ENCODE measurements at places on chromosomes 4 and X.

DNA sequence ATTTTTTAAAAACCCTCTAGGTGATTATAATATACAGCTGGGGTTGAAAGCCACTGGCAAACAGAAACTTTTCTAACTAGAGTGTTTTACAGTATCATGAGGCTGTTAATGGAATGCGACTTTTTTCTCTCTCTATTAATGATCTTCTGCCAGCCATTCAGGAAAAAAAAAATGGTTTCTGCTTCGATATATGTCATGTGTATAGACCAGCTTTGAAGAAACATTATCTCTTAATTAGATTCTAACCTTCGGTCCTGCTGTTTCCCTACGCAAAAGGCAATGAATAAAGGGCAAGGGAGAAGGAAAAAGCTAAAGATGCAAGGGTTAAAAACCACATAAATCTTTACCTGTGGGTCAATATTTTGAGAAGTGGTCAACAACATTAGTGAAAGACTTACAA is 1662.1 kb upstream of the TENM3 start:
- DNase-seq, result no peak

DNA sequence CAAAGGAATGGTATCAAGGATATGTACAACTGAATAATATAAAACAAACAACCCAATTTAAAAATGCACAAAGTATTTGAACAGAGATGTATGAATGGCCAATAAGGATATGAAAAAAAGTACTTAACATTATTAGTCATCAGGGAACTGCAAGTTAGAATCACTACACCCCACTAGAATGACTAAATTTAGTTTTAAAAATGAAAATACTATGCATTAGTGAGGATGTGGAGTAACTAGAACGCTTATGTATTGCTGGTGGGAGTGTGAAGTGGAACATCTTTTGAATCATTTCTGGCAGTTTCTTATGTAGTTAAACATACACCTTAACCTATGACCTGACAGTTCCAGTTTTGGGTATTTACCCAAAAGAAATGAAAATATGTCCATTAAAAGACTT is 13.0 kb upstream of the SLC16A2 start:
- DNase-seq, result no peak

DNA sequence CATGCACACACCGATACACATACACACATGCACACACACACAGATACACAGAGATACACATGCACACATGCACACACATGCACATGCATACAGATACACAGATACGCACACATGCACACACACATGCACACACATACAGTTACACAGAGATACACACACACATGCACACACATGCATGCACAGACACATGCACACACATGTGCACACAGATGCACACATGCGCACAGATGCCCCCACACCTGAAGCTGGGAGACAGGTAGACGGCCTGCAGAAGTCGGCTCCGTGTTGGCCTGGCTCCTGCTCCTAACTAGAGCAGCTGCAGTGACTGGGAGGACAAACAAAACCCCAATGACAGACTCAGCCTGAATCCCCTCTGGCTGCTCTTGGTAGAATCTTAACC is 46.8 kb downstream of the PSAPL1 start:
- no peak for DNase-seq

DNA sequence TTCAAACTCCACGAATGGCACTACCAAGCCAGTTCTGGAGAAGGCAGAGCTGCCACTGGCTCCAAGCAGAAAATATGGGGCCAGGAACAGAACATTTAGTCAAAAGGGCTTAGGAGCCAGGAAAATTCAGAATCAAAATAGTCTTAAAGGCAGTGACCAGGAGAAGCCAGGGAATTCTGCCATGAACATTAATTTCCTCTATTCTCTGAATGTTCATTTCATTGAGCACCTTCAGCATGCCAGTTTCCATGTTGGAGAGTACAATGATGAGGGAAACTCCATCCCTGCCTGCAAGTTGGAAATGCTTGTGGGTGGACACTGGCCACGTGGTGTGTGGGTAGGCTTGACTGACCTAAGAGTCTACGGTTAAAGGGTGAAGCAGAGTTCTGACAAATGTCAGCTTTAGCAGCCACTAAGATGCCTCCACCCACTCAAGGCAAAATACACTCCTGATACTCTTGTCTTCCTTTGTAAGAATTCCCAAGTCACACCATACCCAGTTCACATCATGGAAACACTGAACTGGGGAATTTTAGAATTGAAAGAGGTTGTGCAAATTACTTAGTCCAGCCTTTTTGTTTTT is 190.1 kb upstream of the C1QTNF7 start:
- DNase-seq, result peak; percentile 44

DNA sequence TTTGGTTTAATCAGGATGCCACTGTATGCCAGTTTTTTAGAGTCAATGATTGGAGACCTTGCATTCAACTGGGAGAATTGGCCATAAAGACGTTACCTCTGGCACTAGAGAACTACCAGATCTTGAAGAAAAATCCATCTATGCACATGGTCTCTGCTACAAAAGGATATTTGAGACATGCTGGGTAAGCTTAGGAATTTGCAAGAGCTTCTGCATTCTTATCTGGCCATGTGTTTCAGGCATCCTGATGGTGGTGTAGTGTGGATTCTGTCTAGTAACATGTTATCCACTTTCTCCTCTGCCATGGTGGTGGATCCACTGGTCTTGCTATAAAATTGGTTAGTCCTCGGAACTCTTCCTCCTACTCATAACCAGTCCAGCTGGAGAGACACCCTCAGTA is 185.3 kb upstream of the WDFY3 start:
- no peak for DNase-seq

DNA sequence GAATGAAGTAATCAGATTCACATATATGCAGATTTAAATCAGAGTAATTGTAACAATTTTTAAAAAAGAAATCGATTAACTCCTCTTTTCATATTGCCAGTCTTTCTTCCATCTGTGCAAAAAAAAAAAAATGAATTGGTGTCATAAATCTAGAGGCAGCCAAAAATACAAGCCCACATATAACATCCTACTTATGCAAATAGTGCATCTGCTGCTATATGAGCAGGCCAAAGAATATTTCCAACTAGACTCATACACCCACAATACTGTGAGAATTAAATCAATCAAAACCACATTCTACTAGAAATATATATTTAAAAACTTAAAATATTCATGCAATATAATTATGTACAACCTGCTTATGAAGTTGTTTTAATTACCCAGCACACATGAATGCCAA is 298.1 kb upstream of the TRAM1L1 start:
- DNase-seq, result no peak

DNA sequence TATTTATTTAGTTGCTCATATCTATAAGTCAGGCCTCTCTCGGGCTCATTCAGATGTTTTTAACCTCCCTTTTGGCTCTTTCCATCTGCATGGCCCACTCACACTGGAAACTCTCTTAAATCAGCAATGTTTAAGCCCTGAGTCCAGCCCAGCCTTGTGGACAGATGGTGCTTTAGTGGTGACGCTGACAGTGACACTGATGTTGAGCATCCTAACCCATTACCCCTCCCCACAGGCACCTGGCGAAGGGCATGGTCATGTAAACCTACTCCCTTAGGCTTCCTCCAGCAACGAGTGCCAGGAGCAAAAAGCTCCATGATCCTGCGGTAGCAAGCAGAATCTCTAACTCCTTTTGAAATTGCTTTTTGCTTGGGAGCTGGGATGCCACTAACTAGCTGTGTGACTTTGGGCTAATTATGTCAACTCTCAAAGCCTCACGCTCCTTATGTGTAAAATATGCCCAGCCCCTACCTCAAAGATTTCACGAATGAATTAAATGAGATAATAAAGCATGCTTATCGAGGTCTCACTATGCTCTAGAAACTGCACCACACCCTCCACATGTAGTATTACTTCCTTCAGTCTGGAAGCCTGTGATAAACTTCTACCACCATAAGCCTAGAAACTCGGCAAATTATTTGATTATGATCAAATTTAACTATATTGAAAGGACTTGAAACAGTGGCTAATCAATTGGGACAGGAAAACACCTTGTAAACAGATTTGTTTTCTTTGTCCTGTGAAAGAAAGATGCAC is 569.4 kb downstream of the BCOR start:
- DNase-seq, result no peak

- no peak for DNase-seq
Measured at GRCh38 chrX:6826856-6827255, 291.9 kb upstream of the VCX3A start.

- no peak for DNase-seq
Measured at GRCh38 chr4:75629239-75629638, 1.1 kb downstream of the CDKL2 start.

- DNase-seq, result no peak
Measured at GRCh38 chr4:79399076-79399475, 9.0 kb downstream of the GK2 start.

- no peak for DNase-seq
Measured at GRCh38 chrX:50469206-50469605, 1.4 kb downstream of the DGKK start.

GRCh38 chr4:113823291-113823659 is 61.7 kb upstream of the CAMK2D start:
- DNase-seq, result peak; percentile 66

GRCh38 chr4:165874072-165874790 is 1.2 kb downstream of the TLL1 start:
- DNase-seq, result no peak

DNA sequence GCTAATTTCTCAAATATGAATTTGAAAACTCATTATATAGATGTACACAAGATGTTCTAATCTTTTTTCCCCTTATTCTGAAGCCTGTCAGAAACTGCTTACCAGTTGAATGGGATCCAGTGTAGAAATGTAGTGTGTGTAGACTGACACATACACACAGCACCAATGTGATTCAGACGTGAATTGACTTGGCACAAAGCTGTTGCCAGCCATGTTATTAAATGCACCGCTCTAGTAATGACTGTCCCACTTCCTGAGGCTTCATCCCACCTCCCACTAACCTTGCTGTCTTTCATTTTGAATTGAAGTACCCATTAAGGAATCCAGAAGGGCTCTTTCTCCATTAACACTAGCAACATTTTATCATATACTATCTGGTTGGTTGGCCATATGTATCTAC is 146.6 kb downstream of the PPA2 start:
- no peak for DNase-seq

DNA sequence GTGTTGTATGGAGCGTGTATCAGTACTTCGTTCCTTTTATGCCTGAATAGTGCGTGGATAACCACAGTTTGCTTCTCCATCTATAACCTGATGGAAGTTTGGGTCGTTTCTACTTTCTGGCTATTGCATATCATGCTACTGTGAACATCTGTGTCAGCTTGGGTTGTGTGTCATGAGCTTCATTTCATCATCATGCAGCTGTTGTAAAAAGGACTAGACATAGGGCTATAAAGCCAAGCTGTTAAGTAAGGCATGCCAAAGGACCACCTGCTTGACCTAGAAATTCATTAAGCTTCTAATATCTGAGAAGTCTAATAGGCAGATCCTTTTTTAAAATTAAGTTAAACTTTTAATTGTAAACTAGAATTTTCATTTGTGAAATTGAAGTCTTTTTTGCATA is 18.4 kb downstream of the SMS start:
- DNase-seq, result peak; percentile 27

DNA sequence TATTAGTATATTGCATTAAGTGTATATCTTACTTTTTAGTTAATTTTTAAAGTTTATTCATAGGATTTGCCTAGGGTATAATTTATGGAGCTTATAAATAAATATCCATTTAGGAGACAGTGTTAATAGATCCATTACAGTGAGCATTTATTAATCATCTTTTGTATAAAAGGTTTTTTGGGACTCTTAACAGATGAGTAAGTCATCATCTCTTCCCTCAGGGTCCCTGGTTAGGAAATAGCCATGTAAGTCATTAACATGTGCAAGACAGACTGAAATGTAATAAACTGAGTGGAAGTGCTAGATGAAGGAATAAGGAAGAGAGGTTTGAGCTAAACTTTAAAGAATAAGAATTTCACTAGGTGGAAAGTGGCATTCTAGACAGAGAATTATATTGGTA is 69.2 kb downstream of the PAQR3 start:
- no peak for DNase-seq

DNA sequence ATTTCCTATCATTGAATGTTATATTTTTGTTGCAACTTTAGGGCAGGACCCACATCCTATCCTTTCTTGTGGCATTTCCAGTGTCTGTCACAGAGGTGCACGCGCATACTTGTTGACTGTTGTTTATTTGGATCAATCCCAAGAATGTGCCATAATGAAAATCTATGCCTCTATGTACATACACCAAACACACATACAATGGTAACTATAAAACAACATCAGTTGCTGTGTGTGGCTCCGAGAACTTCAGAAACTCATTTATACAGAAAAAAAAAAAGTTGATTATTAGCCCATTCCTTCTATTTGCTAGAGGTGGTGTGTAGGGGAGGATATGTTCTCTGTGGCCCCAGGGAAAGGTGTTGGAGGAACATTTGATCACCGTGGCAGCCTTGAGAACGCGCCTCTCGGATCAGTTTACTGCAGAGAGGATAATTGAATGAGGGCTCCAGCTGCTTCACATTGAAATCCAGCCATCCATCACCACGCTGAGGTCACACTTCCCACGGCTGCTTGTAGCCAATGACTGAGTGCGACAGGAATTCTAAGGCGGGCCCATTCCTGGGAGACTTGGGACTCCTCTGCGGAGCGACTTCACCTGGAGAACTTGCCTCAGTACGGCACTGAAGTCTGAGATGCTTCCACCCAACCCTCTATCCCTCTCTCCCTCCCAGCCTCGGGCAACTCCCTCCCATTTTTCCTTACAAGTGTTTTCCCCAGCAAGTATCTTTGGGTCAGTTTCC is 19.5 kb downstream of the SMPX start:
- no peak for DNase-seq

DNA sequence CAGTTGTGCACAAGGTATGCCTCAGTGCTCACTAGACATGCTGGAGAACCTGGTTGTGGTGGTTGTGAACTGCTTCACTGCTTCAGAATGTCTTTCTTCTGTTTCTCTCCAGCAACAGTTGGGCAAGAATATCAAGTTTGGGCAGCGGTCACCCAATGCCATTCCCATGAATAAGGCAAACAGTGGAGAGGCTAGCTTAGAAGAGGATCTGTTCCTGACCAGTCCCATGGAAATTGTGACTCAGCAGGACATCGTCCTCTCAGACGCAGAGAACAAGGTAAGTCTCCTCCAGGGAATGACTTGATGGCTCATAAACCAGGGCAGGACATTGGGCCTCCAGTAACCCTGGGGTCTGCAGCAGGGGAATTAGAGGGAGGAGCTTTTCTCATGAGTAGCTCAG is 79.9 kb downstream of the AASDH start:
- no peak for DNase-seq

- no peak for DNase-seq
Measured at GRCh38 chr4:13860126-13860525, 232.6 kb upstream of the BOD1L1 start.

DNA sequence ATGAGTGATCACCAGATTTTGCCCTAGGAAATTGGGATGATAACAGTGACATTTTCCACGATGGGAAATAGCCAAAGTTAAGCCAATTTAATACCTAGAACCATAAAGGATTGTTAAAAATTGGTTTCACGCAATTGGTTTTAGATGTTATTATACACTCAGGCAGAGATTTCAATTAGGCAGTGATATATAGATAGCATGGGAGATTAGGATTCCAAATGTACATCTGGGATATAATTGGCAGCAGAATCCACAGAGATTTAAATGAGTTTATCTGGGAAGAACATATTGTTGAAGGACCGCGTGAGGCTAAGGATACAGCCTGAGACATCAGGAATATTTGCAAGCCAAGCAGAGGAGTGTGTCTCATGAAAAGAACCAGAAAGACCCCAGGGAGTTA is 351.6 kb downstream of the GPM6A start:
- DNase-seq, result no peak

GRCh38 chr4:102036016-102036415 is 245.5 kb downstream of the BANK1 start:
- DNase-seq, result no peak

Data from suppressor macrophage (primary cell).